ENCODE measurements at places on chromosomes 6 and 20. TPM values are rescaled to one million over a fixed set of nuclear protein-coding genes. Genes with fewer than 3 reads are reported as not detected.

GRCh38 chr6:118280210-118280609 is 267.9 kb upstream of the PLN start:
- DNase-seq: no peak

GRCh38 chr6:110341663-110342596 is 16.2 kb downstream of the METTL24 start:
- DNase-seq: no peak

GRCh38 chr6:66993272-66993671 is 1286.2 kb upstream of the EYS start:
- no peak for DNase-seq

- DNase-seq: no peak
Measured at GRCh38 chr6:27178860-27179259, 68.6 kb upstream of the PRSS16 start.

DNA sequence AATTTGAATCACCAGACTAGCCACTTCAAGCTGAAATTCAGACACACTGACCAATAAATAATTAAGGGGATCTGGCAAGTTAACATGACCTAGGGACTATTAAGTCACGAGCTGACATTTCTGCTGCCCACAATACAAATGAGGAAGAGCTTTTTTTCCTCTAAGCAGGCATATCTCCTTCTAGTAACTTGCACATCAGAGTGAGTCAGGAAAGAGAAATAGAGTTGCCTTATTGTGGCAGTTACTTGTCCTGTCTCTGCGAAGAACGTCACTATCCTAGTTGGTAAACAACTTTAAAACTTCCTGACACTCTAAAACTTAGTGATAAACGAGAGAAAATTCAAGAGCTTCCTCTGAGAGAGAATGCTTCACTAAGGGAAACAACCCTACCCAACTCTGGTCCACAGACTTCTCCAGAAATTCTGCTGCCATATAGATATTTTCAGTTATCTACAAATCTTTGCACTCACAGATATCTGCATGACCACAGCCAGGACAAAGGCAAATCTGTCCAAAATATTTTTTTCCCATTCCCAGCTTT is 4.2 kb downstream of the PLA2G7 start:
- DNase-seq: no peak

- no peak for DNase-seq
Measured at GRCh38 chr6:163941624-163941976, 527.1 kb downstream of the QKI start.

DNA sequence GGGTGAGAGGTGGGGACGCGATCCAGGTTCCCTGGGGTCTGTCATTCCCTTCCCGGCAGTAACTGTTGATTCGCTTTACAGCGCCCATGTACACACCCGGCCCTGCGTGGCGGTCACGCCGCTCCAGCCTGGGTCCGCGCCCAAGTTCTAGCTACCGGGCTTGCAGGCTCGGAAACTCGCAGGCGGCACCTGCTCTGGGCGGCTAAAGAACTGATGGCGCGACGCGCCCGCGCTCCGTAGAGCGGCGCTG is 1.4 kb upstream of the POU3F2 start:
- no peak for DNase-seq

DNA sequence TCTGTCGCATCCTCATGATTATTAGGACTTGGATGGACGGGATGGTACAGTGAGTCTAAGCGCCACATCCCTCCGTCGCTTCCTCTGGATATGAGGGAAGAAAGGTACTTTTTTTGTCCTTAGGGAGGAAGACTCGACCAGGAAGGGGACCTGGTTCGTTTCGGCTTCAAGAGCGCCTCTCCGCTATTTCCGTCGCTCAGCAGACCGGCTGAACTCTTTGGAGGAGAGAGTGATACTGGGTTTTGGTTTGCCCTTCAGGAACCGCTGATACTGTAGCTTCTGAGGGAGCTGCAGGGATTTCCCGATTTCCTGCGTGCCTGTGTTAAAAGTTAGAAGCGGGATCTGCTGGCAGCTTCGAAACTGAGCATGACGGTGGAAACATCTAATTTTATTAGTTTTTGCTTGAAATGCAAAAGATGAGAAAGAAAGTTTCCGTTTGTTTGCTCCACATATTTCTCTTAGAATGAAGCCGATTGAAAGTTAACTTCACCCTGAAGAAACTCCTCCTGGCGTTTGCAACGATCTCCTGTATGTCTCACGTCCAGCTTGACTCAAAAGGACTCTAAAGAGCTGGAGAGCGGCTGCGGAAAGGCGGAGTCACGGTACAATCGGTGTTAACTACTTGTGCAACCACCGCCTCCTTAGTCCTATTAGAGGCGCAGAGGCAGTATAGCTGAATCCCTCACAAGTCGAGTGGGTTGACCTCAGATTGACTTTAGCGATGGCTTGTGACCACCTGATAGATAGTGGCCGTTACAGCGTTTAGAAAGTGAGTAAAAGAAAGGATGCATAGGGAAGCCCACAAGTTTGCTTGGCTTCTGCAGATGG is 129.4 kb downstream of the TRIM27 start:
- DNase-seq: no peak

- no peak for DNase-seq
Measured at GRCh38 chr6:107931894-107932293, 26.1 kb downstream of the SEC63 start.

- no peak for DNase-seq
Measured at GRCh38 chr6:5636210-5637030, 370.3 kb downstream of the NRN1 start.

GRCh38 chr6:157323255-157323965 is at the start of gene TMEM242:
TMEM242 (minus strand) TSS chr6:157323519; CDS start chr6:157323499, 20 bp downstream.
- peak; percentile 82 for DNase-seq

- DNase-seq: no peak
Measured at GRCh38 chr6:30800871-30801270, 56.5 kb upstream of the IER3 start.

DNA sequence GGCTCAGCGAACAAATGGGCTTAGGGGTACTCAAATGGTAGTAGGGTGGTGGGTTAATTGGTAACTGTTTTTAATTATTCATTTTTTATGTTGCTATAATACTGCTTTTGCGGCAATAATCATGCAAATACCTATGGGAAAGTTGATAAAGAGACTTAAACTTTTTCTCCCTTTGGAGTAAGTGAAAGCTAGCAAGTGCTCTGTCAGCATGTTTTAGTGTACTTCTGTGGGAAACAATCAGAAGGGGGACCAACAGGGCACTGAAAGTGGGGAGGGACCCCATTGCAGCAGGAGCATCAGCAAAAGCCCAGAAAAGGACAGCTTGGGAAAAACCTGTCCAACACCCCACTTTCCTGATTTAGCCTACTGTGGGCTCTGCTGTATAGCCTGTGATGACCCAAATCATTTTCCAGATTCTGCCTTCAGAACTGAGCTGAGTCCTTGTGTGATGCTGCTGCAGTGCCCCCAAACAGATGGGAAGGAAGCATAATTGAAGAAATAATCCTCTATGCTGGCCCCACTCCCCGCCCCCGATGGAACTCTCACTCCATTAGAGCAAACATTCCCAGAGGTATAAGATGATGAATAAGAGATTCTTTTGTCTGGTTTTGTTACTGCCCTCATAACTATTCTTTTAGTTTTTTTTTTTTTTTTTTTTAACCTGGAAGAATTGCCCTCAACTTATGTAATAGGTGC is 322.8 kb downstream of the CD83 start:
- DNase-seq: no peak

GRCh38 chr20:4170621-4171537 is 155.5 kb upstream of the RNF24 start:
- no peak for DNase-seq

GRCh38 chr20:58497076-58497641 is 18.0 kb downstream of the APCDD1L start:
- no peak for DNase-seq

- peak; percentile 91 for DNase-seq
Measured at GRCh38 chr6:27795697-27796494, 116.3 kb downstream of the OR2B2 start.

DNA sequence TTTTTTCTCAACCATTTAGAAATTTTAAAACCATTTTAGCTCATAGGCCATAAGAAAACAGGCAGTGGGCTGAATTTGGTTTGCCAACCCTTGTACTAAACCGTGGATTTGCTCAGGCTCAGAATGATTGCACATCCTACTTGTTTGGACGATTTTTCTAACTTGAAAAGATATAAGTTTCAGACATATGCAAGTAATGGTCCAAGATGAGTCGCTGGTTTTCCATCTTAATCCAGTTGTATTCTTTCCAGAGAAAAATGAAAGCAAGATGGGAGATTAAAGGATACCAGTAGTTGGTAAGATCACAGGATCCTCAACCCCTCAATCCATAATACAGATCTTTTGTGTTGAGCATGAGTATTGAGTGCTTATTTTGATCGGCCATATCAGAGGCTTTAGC is 250.9 kb downstream of the TINAG start:
- no peak for DNase-seq

DNA sequence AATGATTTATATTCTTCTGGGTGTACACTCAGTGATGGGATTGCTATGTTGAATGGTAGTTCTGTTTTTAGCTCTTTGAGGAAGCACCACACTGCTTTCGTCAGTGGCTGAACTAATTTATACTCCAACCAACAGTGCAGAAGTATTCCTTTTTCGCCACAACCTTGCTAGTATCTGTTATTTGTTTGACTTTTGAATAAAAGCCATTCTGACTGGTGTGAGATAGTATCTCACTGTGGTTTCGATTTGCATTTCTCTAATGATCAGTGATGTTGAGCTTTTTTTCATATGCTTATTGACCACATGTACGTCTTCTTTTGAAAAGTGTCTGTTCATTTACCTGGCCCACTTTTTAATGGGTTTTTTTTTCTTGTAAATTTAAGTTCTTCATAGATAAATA is 583.8 kb upstream of the ARID1B start:
- DNase-seq: no peak

- no peak for DNase-seq
Measured at GRCh38 chr6:53282234-53282633, 66.5 kb downstream of the ELOVL5 start.

GRCh38 chr6:149438855-149439254 is 38.8 kb downstream of the SUMO4 start:
- no peak for DNase-seq

- no peak for DNase-seq
Measured at GRCh38 chr6:81950877-81951276, 198.4 kb upstream of the TENT5A start.

DNA sequence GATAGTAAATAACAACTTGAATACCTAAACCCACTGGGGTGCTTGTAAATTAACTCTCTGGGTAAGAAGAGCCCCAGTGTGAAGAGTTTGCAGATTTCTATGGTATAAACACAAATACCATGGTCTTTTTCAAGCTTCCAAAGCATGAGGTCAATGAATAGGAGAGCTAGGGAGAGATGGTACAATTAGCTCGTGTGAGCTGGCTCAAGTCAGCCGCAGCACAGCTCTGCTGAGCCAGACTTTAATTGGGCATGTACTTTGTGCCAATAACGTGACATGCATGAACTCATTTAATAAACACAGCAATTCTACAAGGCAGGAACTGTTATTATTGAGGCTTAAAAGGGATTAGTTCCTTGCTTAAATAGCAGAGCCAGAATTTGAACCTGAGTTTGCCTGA is 684.2 kb downstream of the KIF16B start:
- DNase-seq: no peak

DNA sequence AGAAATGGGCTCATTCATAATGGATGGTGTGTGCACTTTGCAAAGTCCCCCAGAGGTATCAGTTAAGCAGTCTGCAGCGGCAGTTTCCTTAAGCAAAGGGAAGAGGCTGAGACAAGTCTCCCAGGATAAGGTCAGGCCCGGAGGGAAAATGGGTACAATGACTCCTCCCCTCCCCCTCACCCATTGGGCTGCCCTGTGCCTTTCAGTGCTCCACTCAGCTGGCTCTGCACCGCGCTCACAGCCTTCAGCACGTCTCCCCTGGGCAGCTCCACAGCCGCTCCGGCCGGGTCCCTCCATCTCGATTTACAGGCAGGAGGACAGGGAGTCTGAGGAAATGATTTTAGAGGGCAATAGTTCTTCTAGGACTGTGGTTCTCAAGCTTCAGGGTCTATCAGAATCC is 264.8 kb downstream of the LRFN2 start:
- DNase-seq: no peak

Gene PAX1
- not detected for total RNA-seq

Gene MMP24
- 1.5 TPM for total RNA-seq

Gene MUC21
- not detected for total RNA-seq

Gene SLA2
- total RNA-seq: 0.11 TPM

Gene GPLD1
- total RNA-seq: 4.8 TPM

Gene SMOC2
- total RNA-seq: 61.1 TPM

Gene PNISR
- 268 TPM for total RNA-seq

Gene BEND6
- total RNA-seq: 12.8 TPM

Gene COL12A1
- total RNA-seq: 470 TPM

Gene C6orf58
- not detected for total RNA-seq

Gene GGTLC1
- total RNA-seq: not detected

Gene ELOVL2
- 6.2 TPM for total RNA-seq

Data from urinary bladder (tissue), 4 donors.